T-cell (primary cell): ENCODE measurements at places on chromosomes 6 and 20.
A peak's percentile ranks its signal among the peaks of the same experiment; 100 is the strongest.

- DNase-seq = no peak
Measured at GRCh38 chr6:160328447-160328846, 19.7 kb upstream of the SLC22A3 start.

DNA sequence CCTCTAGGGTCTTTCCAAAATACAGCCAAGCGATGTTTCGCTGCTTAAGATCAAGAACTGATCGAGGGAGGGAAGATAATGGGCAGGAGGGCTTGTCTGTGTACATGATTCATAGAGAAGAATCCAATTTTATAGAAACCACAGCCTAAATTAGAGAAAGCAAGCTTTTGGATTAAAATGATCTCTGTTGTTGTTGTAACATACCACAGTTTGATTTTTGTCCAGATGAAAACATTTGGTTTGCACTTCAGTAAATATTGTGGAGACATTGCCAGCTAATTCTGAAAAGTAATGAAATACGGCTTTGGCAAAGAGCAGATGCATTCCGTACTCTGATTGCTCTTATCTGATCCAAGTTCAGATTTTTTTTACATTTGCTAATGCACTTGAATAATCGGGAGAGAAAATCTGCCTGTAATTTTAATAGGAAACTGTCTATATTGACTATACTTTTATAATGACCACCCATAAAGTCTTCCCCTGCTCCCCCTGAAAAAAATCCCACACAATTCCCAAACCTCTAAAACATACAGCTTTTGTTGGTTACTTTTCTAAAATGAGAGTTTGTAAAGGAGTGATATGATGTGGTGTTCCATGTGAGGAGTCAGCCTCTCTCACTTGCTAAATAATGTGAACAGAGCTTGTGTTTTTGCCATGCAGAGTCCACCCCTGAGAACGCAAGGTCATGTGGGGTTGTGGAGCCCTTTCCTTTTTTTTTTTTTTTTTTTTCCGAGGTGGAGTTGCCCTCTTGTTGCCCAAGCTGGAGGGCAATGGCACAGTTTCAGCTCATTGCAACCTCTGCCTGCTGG lies 199.9 kb downstream of the DTNBP1 start:
- DNase-seq = no peak

DNA sequence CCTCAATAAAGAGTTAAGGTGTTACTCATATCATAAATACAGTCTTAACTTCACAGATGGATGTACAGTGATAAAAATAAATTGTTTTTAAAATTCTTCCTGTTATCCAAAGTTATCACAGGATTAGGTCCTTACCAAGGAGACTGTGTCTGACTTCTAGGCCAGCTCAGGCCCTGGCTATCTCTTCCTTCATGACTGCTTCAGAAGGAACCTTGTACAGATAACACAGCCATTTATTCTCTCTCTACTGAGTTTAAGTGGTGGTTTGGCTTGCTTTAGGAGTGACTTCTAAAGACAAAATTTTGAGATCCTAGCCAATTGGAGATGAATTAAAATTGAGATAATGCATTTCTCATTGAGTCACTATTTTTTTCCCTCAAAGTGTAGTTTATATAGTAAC lies 40.8 kb upstream of the RNF182 start:
- no peak for DNase-seq

DNA sequence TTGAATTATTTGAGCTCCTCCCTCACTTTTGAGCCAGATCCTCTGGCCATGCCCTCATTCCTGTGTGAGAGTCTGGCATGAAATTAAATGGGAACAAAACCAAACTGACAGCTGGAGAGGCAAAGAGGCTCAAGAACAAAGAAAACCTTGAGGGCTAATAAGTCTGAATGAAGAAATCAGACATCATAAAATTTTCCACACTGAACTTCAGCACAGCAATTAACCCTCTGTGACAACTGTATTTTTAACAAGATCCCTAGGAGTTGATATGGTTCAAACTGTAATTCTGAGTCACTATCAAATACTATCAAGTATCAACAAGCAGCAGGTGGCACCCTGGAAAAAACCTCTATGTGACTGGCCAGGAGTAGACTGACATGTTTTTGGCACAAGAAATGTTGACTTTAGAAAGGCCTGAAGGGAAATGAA lies 109.4 kb upstream of the EMILIN3 start:
- DNase-seq = no peak

DNA sequence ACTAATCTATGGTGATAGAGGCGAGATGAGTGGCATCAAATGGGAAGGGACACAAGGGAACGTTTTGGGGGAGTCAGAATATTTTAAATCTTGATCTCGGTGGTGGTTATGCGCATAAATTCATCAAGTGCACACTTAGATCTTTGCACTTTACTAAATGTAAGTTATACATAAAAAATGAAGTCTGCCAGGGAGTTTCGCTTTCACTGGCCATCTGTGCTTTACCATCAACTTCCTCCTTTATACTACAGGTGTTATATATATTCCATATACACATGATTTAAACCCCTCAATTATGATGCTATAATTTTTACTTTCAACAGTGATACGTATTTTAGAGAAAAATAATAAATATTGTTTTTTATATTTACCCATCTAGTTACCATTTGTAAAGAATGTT lies 97.6 kb upstream of the AKIRIN2 start:
- no peak for DNase-seq

DNA sequence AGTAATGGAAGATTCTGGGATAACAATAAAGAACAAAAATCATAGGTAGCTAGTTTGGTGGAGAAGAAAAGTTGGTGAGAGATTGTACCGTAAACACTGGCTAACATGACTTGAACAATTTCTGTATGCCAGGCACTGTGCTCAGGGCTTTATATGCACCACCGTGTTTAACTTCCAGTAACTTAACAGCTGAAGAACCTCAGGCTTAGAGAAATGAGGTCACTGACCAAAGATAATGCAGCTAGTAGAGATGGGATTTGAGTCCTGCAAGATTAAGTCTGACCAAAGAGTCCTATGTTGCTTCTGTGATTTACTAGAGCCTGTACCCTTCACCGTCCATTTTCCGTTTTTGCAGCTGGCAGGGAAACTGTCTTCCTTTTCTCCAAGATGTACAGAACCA lies 2.7 kb downstream of the CSTF1 start:
- no peak for DNase-seq

GRCh38 chr6:144286503-144287393 lies 1.6 kb downstream of the UTRN start:
- DNase-seq = peak; percentile 23
